Activated naive CD4-positive, alpha-beta T cell treated with Interleukin-2 at 50 U/mL for 16 hours (primary cell): ENCODE measurements at places on chromosomes 7 and 10.

- peak; percentile 3 for DNase-seq
These were observed 89.3 kb downstream of the BEND7 start for GRCh38 chr10:13439313-13440184.

DNA sequence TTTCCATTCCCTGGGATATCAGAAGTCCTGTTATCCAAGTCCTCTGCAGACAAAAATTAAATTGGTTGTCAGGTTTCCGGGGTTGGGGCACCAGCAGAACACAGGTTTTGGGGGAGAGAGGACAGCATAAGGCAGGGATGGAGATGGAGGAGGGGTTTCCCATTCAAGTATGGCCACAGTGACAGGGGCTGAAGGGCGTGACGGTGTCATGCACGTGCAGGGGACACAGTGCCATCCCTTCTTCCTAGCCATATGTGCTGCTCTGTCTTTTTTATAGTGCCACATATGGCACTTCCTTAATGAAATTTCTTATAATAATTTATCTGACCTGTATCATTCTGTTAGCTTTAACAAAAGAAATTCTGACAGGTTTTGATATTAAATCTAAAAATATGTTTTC lies 259.2 kb downstream of the PTEN start:
- no peak for DNase-seq

DNA sequence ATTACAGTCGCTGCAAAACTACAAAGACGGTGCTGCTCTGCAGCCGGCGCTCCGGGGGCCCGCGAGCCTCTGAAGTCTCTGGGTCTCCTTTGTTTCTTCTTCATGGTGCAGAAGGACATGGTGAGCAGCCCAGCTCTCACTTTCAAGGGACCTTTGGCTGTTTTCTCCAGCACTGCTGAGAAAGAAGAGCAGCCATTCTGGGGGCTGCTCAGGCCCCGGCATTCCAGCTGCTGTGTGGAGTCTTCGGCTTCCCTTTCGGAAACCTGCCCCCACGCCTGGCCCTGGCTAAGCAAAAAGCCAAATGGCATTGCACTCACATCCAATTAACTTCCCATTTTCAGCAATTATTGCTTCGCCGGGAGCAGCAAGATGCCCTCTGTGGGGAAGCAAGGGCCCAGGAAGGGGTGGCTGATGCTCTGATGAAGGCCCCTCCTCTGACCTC lies 555.7 kb downstream of the PTPRN2 start:
- no peak for DNase-seq

GRCh38 chr10:25811052-25811685 lies 122.9 kb upstream of the MYO3A start:
- no peak for DNase-seq

GRCh38 chr7:156889746-156890145 lies 3.2 kb downstream of the LMBR1 start:
- DNase-seq: no peak

- DNase-seq: no peak
These were observed 613.8 kb downstream of the PHTF2 start for GRCh38 chr7:78412216-78412858.

- DNase-seq: no peak
These were observed 102.5 kb downstream of the SAMD9 start for GRCh38 chr7:93015101-93015778.
